ENCODE measurements at places on chromosomes 12 and 14. TPM values are rescaled to one million over a fixed set of nuclear protein-coding genes. Genes with fewer than 3 reads are reported as not detected.

The ACOT6 gene
- not detected for total RNA-seq

The SMCO3 gene
- total RNA-seq: not detected

The TAS2R8 gene
- total RNA-seq: not detected

The TSPAN19 gene
- 0.18 TPM for total RNA-seq

The CLEC6A gene
- total RNA-seq: not detected

The ITGA7 gene
- total RNA-seq: 1.6 TPM

The CCDC88C gene
- total RNA-seq: 6.5 TPM

The LIN7A gene
- total RNA-seq: 0.42 TPM

The KRT83 gene
- 2.5 TPM for total RNA-seq

The PGF gene
- total RNA-seq: 2.7 TPM

The ABHD12B gene
- total RNA-seq: not detected

The LRRC10 gene
- total RNA-seq: not detected

The FBRSL1 gene
- total RNA-seq: 94.0 TPM
